Lower leg skin (tissue), 4 donors: ENCODE measurements at places on chromosomes 5 and 9. TPM values are rescaled to one million over a fixed set of nuclear protein-coding genes. Genes with fewer than 3 reads are reported as not detected.

The PTPRD gene
- 4.3 TPM for total RNA-seq

- DNase-seq, result no peak
Observed at GRCh38 chr9:131407717-131408195, 13.9 kb downstream of the PRRC2B start.

DNA sequence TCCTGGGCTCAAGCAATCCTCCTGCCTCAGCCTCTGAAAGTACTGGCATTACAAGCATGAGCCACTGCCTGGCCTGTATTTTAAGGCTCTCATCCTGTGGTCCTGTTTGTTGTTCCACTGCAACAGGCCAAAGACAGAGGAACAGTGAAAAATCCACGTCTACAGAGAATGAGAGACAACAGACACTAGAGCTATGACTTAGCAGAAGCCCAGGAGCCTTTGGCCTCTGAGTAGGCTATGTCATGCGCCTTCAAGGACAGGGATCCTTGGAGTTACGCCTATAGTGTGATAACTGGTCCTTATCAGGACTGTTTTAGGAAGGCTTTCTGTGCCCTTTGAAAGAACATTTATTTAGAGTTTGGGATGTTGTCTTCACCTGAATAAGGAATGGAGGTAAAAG lies 10.5 kb downstream of the POC5 start:
- DNase-seq, result no peak

DNA sequence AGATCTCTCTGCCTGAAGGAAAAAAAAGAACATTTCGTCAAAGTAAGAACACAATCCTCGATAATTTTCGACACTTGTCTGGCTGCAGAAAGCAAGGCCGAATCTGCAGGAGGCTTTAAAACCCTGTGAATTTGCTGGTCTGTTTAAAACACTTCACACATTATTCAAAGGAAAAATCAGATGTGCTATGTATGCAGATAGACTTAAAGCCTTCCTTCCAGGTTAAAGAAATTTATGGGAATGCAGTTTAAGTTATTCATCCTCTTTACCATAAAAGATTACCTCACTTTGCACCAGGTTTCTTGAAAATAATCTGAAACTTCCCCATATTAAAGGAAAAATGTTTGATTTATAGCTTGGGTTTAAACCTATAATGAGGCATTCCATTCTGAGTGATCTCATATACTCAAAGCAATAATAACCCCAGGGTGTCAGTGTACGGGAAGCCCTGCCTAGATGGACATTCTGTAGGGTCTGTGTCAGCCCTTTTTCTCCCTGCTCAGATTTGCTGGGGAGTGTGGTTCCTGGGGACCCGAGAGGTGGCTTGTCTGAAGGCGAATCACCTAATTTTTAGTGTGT lies 323.5 kb upstream of the SLC24A2 start:
- no peak for DNase-seq

- DNase-seq, result no peak
Observed at GRCh38 chr5:42626462-42626861, 130.2 kb upstream of the CCDC152 start.

DNA sequence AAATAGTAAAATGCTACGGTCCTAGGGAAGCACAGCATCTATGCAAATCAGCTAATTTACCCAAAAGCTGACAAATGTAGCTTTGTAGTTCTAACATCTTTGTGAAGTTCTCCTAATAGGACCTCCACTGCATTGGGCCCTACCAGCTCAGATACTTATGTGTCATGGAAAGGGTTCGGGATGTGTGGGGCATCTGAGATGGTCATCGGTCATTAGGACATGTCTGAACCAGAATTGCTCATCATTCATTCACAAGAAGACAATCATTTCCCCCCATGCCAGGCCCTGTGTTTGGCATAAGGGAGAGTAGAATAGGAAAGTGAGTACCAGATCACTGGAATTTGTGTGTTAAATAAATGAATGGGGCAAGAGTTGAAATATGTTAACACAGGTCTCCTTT lies 35.7 kb downstream of the PWWP2A start:
- DNase-seq, result no peak
